ENCODE measurements at places on chromosomes 16 and 17.
A peak's percentile ranks its signal among the peaks of the same experiment; 100 is the strongest.

GRCh38 chr17:74466828-74467184, 372 bp downstream of the CD300A start:
- DNase-seq, result no peak

DNA sequence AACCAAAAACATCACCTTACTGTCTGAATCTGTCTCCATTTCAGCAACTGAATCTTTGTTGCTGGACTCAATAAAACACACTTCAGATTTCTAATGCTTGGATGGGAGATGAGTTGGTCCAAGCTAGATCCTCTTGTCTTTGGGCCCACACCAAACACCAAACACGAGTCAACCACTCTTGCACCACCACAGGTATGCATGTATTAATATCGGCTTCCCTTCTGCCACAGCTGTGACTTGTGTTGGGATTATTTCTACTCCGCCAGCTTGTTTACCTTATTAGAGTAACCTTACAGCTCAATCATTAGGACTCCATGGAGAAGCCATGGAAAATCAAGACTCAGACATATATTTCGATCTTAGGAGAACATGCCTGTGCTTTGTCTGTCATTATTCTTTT, 49.9 kb downstream of the XYLT1 start:
- no peak for DNase-seq

- peak; percentile 47 for DNase-seq
Measured at GRCh38 chr17:67531291-67531690, 154.2 kb downstream of the PITPNC1 start.

DNA sequence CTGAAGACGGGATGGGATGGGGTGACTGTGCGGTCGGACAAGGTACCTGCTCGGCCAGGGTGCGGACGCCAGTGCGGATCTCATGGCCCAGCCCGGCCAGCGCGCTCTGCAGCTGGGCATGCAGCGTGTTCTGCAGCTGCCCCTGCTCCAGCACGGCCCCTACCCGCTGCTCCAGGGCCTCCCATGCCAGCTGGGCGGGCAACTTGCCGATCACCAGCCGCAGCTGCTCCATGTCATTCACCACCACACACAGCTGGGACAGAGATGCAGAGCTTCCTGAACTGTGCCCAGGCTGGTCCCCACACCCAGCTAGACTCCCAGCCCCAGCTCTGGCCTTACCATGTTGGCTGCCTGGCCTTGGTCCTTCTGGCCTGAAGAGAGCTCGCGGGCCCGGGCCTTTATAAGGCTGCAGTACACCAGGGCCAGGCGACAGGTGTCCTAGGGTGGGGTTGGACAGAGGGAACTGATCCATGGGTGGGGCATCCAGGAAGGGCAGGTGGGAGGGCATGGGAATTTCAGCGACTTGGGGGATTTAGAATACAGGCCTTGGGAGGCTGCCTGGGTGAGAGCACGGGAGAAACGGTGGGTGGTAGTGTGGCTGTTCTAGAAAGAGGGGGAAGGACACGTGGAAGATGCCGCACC, 9.8 kb downstream of the UNC13D start:
- no peak for DNase-seq

GRCh38 chr16:51374346-51374745, 223.3 kb upstream of the SALL1 start:
- no peak for DNase-seq

- no peak for DNase-seq
Measured at GRCh38 chr16:54453871-54454270, 167.3 kb upstream of the IRX3 start.

GRCh38 chr16:51666821-51667220, 515.8 kb upstream of the SALL1 start:
- DNase-seq, result no peak

GRCh38 chr16:80457871-80458270, 82.9 kb upstream of the DYNLRB2 start:
- DNase-seq, result no peak

- DNase-seq, result peak; percentile 26
Measured at GRCh38 chr17:49229076-49229804, 1.3 kb downstream of the PHOSPHO1 start.

DNA sequence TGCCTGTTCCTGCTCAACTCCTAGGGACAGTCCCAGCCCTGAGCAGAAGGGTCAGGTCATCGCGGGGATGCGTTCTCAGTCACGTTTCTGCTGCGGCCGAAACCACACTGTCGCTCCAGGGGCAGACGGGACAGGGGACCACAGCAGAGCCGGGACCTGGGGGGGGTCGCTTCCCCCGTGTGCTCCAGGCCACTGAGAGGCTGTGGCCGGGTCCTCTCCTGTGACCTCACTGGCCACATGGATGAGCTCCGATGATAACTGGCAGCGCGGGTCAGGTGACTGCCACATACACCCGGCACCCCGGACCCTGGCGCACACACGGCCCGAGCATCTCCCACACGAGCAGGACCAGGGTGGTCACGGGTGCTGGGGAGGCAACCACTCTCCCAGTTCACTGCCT, 12.8 kb downstream of the GNPTG start:
- DNase-seq, result no peak

DNA sequence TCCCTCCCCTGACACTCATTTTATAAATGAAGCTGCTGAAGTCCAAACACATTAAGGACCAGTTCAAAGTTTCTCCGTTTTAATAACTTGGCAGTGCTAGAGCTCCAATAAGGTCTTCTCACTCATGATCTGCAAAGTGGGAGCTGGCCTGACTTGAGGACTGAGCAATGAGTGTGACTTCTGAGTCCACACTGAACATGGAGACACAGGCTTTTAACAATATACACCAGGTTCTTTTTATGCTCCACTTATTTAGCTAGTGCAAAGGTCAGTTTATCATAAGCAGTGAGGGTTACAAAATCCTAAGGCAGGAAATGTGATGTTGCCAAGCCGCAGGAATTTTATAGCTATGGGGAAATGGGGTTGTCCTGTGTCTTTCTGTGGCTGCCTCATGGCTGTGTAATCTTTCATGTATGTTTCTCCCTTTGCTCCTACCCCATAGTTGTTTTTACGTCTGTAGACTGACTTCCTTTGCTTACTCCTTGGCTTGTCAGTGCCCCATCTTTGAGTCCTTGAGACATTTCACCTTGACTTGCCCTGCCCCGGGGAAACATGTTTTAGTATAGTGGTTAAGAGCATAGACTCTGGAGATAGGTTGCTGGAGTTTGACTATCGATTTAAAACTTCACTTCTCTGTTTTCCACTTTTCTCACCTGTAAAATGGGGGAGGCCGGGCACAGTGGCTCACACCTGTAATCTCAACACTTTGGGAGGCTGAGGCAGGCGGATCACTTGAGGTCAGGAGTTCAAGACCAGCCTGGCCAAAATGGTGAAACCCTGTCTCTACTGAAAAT, 12.2 kb upstream of the MMD start:
- DNase-seq, result no peak

DNA sequence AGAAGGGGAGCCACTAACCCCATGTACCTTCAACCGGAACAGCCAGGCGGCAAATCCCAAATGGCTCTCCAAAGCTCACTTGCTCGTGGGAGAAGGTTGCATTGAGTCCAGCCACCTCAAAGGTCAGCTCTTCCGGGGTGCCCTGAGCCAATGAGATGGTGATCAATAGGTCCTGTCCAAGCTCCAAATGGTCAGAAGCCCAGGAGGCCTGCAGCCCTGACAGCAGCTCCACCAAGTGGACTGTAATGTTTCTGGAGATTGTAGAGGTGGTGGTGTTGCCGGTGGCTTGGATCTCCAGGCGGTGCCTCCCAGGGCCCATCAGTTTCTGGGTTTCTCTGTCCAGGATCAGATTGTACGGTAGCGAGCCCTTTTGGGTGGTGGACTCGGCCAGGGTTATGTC, 39.9 kb upstream of the BCO1 start:
- DNase-seq, result no peak

DNA sequence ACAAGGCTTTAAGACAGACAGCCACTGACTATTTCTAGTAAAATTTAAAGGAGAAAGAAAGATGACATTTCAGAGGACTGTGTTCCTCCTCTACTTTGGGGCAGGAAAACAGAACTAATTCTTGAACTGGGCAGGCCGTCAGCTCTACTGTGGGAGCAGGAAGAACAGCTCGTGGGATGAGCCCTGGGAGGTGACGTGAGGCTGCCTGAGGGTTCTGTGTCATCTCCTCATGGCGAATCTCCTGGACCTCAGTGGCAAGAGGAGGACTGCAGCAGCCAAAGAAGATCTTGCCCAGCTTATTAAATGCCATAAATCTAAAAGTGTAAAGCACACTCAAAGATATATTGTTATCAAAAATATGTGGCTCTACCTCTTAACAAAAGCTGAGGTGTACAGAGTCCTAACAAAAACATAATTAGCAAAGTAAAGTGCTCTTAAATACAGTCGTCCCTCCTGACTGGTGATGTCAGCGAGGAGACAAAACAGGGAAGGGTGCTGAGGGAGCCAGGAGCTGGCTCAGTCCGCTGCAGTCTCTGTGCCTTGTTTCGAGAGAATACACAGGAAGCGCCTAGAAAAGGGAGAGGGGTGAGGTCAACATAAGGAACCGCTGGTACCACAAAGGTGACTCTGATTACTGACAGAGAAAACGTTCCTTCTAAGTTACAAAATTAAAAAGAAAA, 58.0 kb downstream of the CREBBP start:
- no peak for DNase-seq

DNA sequence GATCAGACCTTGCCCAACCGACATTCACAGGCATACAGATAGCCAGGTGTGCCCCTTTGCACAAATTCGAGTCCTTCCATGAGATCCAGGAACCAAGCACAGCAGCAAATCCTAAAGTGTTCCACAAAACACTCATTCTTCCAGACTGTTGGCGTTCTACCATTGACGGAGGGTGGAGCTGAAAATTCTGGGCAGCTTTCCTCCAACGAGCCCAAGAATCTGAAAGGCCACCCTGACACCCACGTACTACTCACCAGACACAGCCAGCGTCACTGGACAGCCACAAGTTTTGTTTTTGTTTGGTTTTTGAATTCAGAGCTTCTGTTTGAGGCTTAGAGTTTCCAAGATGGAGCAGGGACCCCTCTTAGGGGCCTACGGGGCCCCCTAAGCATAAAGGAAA, 83.8 kb downstream of the PMP22 start:
- no peak for DNase-seq
